ENCODE measurements at places on chromosomes 1 and 21.
A peak's percentile ranks its signal among the peaks of the same experiment; 100 is the strongest.

DNA sequence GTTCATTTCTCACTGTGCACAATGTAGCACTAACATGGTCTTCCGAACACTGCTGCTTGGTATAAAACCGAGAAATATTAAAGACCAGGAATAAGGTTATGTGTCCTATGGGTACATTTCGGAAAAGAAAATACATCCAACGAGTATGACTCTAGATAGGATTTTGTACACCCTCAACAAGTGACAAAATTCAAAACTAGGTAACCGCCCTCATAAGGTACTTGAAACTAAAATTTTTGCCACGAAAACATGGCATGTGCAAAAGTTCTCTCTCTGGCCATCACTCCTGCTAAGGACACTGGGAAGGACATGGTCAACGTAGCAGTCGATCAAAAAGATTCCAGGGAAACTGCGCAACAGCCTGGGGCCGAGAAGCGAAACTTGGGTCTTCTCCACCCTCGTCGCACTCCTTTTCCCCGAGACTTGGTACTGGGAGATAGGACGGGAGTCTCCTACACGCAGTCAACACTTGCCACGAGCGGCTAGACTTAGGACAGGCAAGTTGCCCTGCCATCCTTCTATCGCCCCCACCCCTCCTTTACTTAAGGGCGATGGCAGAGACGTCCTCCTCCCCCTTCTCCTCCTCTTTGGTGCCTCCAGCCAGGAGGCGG is 338 bp upstream of the TOR1AIP1 start:
- peak; percentile 99 for DNase-seq

GRCh38 chr1:28326984-28327383 is 1.9 kb upstream of the MED18 start:
- DNase-seq: no peak

DNA sequence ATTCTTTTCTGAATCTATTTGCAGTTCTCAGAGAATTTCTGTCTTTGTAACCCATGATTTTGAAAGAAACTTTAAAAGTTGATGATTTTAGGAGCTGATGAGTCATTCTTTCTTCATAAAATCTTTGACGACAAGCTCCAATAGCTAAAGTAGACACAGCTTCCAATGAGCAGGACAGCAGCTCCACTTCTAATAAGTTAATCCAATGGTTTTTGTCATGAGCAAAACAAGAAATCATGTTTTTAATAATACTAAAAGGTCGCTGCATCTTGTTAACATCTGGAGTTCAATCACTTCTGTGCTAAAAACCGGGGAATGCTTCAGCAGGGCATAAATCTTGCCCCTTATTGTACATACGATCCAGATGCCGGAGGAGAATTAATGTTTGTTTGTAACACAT is 48.9 kb upstream of the GORAB start:
- DNase-seq: peak; percentile 31

GRCh38 chr1:44694863-44695478 is 20.5 kb downstream of the ARMH1 start:
- no peak for DNase-seq

- DNase-seq: no peak
These were observed 108.8 kb upstream of the KCNK1 start for GRCh38 chr1:233505130-233505529.

- no peak for DNase-seq
These were observed 6.5 kb downstream of the BLACAT1 start for GRCh38 chr1:205449254-205449749.

- DNase-seq: no peak
These were observed 18.5 kb upstream of the EPHA2 start for GRCh38 chr1:16174261-16174868.

- peak; percentile 64 for DNase-seq
These were observed 1.1 kb downstream of the IGSF3 start for GRCh38 chr1:116666187-116667077.

DNA sequence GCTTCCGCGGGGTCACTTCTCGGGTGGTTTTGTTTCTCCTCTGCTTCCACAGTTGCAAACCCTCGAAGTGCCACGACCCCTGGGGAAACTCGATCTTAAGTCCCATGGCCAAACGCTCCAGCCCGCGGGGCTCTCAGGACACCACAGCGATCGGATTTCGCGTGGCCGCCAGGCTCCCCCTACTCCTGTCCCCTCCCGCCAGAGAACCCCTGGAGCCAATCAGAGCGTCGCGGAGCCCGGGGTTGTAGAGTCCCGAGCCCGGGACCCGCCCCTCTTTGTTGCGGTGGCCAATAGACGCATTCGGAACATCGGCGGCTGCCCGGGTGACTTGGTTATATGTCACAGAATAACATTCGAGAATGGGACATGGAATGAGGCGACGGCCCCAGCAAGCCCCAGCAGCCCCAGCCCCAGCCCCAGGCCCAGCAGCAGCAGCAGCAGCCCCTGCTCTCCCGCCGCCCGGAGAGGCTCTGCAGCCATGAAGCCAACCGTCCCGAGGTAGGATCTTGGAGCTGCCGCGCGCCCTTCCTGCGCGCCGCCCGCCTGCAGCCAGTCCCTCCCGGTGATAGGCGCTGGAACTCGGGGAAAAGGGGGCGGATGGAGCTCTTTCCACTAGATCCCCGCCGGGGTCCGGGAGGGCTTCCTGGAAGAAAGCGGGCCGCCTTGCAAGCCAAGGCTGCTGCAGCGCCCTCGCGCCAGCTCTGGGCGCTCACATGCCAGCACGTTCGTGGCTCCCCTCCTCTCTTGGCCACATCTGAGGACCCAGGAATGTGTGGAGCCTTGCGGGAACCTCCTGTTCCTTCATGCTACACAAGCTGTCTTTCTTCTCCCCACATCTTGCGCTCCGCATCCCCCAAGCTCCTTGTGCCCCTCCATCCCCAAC is at the start of gene VASH2:
TSS of gene VASH2 (plus strand) at position 299 of the 883 bp plus-strand sequence. CDS start 1,002 bp downstream, outside the sequence.
- peak; percentile 98 for DNase-seq

DNA sequence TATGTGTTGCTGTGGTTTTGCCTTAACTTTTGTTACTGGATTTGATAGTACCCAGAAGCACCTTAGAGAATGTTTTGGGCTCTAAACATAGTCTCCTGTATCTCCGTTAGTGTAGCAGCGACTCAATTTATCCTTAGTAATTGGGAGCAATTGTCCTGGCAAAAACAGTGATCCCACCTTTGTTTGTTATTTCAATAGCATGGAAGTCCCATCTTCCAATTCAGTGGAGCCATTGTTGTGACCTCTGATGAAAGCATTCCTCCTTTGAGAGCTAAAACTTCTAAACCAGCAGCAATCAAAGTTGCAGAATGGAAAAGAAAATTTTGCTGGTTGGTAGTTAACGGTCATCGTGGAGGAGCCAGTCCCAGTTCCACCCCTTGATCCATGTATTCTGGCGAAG is 34.7 kb downstream of the RTCA start:
- DNase-seq: no peak

DNA sequence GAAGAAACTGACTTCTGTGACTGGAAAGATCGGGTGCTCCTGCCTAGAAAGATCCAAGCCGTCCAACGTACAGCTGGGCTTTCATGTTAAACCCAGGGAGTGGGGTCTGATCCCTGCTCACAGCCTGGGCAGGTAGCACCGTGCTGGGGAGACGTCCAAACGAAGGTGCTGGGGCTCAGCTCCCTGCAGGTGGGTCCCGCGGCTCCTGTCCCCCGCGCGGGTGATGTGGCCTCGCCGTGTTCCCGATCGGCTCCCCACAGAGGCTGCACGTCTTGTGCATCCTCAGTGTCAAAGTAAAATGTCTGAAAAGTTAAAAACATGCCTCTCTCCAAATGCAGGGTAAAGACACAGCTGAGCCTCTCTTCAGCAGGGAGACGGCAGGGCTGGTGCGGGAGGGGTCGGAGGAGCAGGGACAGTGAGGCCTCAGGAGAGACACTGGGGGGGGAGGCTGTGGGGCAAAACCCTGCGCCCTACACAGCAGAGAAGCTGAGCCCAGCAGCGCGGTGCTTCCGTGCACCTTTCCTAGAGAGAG is 40.1 kb upstream of the COL6A2 start:
- DNase-seq: no peak

GRCh38 chr1:169853341-169853740 is 40.4 kb downstream of the SCYL3 start:
- DNase-seq: peak; percentile 88

DNA sequence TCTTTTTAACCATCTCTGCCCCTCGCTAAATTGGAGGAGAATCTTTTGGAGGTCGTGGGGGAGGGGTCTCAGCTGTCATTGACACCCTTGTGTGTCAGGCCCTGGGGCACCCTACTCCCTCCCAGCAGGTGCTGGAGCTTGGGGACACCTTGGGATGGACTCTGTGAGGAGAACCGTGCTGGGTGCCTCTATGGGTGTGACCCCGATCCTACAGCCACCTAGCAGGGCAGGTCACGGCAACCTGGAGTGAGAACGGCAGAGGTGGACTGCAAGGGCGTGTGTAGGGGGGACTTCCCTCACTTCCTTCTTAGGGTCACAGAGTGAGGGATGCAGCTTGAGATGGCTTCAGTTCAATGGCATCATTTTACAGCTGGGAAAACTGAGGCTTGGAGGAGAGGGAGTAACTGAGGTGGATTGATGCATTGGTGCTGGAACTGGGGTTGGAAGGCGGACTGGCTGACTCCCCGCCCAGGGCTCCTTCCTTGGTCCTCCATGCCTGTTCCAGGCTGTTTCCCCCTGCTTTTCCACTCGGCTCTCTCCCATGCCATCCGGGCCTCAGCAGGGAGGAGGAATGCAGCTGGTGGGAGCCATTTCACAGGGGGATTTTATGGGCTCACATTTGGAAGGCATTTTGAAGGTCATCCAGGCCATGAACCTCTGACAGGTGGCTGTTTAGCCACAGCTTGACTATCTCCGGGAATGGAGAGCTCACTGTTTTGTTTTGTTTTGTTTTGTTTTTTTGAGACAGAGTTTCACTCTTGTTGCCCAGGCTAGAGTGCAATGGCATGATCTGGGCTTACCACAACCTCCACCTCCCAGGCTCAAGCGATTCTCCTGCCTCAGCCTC is 18.8 kb upstream of the ARHGEF10L start:
- DNase-seq: no peak

DNA sequence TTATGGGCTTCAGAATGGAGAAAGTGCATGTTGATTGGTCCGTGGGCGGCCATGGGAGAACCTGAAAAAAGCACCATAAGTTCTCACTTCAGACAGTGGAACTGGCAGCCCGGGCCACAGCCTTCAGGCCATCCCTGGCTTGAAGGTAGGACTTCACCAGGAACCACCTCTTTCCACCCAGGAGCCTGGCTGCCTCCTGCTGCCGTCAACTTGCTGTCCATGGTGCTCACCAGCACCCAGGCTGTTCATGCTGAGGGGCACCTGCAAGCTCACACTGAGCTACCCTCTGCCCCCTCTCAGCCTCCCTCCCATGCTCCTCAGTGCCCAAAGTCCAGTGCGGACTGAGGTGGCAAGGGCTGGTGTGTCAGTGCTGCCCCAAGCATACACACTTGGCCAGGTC is 12.9 kb upstream of the FNBP1L start:
- DNase-seq: no peak
